Uterus (tissue), 4 donors: ENCODE measurements at places on chromosomes 3 and 15. TPM values are rescaled to one million over a fixed set of nuclear protein-coding genes. Genes with fewer than 3 reads are reported as not detected.

GP9 gene
- total RNA-seq: 0.35 TPM

MYL3 gene
- 4.9 TPM for total RNA-seq

CSPG4 gene
- 10.3 TPM for total RNA-seq

CAMP gene
- total RNA-seq: not detected

GMNC gene
- total RNA-seq: 0.88 TPM

ADAMTS7 gene
- total RNA-seq: 13.0 TPM

VIPR1 gene
- 0.76 TPM for total RNA-seq

PCSK6 gene
- total RNA-seq: 12.8 TPM

IGSF11 gene
- total RNA-seq: not detected

GASK1A gene
- 26.3 TPM for total RNA-seq

SLC25A20 gene
- 7.7 TPM for total RNA-seq

CFAP91 gene
- 30.9 TPM for total RNA-seq

TRA2B gene
- 127 TPM for total RNA-seq

SLC28A1 gene
- not detected for total RNA-seq

GALNT15 gene
- 85.2 TPM for total RNA-seq
